Cerebellar nuclear complex (tissue), 1 donor: ENCODE measurements at places on chromosomes 13 and 19.

GRCh38 chr13:97911311-97912138, 42.0 kb upstream of the IPO5 start:
- DNase-seq: no peak

- no peak for DNase-seq
Measured at GRCh38 chr13:63449550-63449949, 2033.9 kb upstream of the PCDH20 start.

- no peak for DNase-seq
Measured at GRCh38 chr13:94121686-94122085, 357.8 kb downstream of the DCT start.

DNA sequence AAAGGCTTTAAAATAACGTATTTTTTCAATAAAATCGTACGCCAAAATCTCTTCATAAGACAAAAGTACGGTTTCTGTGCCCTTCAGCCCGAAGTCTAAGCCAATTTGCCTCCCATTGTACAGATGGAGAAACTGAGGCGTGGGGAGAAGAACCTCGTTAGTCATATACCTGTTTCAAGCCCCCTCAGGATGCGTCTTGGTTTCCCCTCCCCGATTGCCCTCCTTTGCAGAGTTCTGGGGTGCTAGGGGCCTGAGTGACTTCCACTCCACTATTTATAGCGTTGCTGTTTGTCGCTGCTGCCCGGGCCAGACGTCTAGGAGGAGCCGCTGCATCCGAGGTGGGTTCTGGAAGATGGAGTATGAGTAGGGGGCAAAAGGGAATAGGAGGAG, 2.3 kb upstream of the LTBP4 start:
- no peak for DNase-seq
